Vagina (tissue), 2 donors: ENCODE measurements at places on chromosomes 7 and 10.

DNA sequence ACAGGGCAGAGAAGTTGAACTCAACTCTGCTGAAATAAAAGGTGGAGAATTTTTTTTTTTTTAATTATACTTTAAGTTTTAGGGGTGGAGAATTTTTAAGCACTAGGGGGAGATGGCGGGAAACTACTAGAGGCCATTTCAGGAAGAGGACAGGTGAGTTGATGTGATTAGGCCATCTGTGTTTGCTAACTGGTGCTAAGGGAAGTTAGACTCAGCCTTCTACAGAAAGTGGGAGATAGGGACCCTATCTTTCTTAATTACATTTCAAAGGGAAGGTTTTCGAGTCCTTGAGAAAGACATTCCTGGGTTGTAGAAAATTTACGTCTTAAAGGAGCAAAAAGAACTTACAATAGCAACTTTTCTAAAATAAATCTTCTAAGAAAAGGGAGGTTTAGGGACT, 124.8 kb downstream of the LHFPL3 start:
- no peak for DNase-seq

GRCh38 chr10:3389130-3389529, 216.5 kb upstream of the PITRM1 start:
- DNase-seq = no peak

GRCh38 chr7:106420210-106420609, 135.4 kb upstream of the NAMPT start:
- no peak for DNase-seq

DNA sequence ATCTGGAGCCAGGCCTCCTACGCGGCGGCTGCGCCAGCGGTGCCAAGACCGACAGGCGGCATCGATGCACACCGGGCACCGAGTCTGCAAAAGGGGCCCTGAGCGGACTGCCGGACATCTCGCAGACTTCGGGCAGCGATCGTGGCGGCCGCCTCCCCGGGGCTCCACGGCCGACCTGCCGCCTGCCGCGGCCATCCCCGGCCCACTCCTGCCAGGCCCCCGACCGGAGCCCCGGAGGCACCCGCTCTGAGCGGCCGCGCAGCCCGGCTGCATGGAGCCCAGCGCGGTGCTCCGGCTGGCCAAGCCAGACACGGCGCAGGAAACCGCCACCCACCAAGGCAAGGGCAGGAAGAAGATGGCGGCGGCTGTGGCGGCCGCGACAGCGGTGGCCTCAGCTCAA, 154.2 kb upstream of the KCTD7 start:
- DNase-seq = no peak

DNA sequence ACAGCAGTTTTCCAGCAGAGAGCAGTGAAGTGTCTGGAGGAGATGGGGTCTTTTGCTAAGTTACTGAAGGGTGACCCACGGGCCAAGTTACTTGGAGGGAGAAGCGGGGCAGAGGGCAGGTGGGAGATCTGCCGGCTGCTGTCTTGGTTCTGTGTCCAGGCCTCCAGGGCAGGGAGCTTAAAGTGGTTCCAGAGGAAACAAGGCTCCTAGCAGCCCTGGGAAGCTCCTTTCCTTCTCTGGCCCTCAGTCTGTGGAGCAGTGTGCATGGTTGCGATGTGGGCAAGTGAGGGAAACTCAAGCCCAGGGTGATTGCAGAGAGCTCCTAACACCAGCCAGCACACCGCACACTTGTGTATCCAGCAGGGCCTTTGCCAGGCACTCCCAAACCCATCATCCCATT, 6.3 kb downstream of the GHRHR start:
- DNase-seq = no peak

DNA sequence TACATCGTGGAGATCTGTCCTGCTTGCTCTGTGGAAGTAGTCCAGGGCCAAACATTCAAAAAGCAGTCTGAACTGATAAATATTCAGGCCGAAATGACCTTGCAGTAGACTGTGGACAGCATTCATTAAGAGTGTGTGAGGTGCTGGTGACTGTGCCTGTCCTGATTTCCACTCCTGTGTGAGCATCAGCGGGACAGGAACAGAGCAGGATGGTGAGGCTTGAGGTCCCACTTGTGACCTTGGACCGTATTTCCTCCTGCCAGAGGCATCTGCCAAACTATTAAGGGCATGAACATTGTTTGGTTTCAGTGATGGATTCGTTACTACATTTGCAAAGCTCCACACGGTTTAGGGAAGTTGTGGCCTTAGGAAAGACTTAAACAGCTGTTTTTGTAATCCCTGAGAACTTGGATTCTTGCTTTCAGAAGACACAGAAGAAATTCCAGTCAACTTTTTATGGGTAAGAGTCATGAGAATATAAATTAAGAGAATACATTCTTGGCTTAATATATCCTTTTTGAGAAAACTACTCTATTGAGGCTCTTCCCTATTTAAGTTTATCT, 32.8 kb downstream of the CCNY start:
- DNase-seq = no peak

GRCh38 chr10:120069700-120070099, 177.2 kb downstream of the SEC23IP start:
- DNase-seq = no peak

DNA sequence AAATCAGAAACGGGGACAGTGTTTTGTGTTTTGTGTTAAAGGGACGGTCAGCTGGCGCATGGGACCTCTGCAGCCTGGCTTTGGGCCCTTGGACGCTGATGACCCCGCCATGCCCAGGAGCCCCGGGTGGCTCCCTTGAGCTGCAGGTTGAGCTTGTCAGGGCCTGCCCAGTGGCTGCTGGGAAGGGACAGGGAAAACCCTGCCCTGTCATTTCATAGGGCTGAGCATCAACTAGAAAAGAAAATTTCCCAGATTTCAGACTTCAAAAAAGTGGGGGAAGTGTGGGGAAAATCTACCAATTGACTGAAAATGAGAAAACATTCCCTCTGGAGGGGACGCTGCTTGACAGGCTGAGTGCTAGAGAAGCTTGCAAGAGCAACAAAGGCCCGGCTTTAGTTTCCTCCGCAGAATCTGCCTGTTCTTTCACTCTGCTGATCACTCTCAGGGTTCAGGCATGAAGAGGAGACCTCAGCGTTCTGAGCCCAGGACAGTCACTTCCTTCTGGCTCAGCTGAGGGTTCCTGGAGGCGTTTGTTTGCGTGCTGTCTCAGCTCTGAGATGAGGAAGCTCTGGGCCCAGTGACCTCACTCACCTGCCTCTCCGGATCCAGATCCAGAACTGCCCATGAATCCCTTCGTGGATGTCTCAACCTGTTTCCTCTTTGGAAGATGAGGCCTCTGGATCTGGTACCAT, 18.6 kb upstream of the DNAJB6 start:
- no peak for DNase-seq
